T-helper 17 cell (primary cell): ENCODE measurements at places on chromosomes 4 and X.
A peak's percentile ranks its signal among the peaks of the same experiment; 100 is the strongest.

DNA sequence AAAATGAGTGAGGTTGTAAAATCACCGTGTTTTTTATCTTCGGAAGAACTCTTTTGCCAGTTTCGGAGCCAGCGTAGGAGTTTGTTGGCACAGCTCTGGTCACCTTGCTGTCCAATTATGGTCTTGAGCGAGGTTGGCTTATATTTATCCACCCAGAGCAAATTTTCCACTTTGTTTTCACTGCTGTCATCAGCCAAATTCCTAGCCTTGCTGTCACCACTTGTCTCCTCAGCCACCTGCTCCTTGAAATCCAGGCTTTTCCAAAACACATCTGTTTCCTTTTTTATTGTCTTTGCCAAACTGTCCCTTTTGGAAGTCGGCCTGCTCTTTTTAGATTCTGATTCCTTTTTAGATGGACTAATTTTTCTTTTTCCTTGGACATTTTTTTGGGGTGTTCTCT lies 57.6 kb downstream of the RFC1 start:
- no peak for DNase-seq

DNA sequence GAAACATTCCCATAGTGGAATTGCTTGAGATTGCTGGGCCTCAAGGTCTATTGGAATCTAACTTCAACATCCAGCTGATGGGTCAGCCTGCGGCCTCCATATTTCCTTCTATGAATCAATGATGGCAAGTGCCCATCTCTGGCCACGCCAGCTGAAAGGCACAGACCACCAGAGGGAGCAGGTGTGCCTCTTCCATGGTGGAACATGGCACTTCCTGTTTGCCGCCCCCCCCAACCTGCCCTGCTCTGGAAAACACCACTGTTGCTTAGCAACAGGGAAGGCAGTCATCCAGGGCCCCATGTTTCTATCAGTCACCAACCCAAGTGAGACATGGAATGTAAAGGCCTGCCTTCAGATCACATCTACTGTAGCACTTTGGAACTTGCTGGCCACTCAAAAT lies 11.6 kb downstream of the PAGE4 start:
- DNase-seq, result no peak

- no peak for DNase-seq
These were observed 391.6 kb downstream of the ARHGAP24 start for GRCh38 chr4:85866508-85866907.

DNA sequence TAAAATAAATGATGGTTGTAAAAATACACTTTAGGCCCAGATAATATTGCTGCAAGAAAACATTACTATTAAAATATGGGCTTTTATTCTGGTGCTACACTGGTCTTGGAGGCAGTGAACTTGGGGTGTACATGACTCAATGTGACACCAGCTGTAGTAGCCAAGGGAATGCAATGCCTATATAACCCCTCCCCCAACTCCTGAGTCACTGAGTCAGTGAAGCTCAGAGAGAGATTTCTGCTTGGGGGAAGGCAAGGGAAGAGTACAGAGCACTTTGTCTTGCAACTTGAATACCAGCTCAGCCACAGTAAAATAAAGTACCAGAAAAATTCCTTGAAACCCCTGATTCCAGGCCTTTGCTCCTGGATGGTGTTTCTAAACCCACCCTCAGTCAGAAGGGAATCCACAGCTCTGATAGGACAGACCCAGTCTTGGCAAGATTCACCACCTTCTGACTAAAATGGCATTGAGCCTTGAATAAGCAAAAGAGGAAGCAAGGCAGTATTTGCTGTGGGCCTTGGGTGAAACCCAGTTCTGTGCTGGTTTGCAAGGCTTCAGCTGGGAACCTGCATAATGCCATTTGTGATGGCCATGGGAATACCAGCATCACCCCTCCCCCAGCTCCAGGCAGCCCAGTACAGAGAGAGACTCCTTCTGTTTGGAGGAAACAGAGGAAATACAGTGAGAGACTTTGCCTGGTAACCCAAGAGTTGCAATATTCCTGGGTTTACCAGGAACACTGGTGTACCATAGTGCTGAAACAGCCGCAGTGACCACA lies 209.9 kb downstream of the IQCM start:
- no peak for DNase-seq

DNA sequence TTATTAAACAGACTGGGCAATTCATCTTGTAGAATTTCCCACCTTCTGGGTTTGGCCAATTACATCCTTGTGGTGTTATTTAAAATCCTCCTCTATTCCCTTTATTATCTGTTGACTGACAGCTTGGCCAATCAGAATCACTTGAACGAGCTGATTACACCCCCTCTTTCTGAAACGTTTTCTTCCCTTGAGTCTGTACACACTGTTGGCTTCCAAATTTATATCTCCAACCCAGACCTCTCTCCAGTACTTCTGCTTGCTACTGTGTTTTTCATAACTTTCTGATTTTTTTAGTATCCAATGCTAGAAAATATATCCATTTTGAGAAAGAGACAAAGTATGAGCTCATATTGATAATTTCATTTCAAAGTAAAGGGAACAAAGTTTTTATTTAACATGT lies 14.8 kb downstream of the CD38 start:
- DNase-seq, result no peak

DNA sequence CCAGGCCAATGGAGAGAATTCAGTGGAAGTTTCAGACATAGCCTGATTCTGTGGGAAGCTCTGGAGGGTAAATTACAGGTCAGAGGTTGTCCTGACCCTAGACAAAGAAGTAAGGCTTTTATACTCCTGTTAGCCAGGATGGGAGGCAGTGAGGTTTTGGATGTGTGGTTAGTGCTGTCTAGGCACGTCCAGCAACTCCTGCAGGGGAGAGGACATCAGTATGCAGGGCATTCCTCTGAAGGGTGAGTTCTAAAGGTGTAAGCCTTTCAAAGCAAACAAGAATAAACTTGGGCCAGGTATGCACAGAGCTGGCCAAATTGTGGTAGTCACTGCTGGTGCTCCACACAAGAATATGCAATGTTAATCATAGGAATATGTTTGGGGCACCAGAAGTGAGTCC lies 562.5 kb downstream of the CCSER1 start:
- DNase-seq, result no peak

DNA sequence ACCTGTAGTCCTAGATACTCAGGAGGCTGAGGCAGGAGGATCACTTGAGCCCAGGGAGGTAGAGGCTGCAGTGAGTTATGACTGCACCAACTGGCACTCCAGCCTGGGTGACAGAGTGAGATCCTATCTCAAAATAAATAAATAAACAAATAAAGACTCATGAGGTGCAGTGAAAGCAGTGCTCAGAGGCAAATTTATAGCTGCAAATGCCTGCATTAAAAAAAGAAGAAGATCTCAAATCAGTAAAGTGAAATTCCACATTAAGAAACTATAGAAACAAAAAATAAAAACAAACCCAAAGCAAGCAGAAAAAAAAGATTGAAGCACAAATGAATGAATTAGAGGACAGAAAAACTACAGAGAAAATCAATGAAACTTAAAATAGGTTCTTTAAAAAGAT lies 22.5 kb upstream of the HSD17B13 start:
- DNase-seq, result no peak

DNA sequence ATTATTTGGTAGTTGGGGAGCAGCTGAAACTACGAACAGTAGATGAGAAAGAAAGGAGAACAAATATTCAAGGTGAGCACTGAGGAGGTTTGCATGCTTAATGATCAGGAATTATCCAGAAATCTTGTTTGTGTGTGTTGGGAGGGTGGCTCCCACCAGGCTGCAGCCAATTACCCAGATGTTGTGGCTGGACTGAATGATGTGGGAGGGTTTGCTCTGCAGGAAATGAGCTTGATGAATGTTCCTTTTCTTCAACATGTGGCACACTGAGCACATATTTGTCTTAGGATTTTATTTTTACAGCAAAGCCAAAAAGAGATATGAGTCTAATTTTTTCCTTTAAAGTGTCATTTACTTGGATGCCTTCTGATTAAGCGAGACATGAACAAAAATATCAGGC lies 48.3 kb upstream of the AMOT start:
- no peak for DNase-seq

- DNase-seq, result no peak
These were observed 257.0 kb upstream of the JADE1 start for GRCh38 chr4:128552586-128552907.

DNA sequence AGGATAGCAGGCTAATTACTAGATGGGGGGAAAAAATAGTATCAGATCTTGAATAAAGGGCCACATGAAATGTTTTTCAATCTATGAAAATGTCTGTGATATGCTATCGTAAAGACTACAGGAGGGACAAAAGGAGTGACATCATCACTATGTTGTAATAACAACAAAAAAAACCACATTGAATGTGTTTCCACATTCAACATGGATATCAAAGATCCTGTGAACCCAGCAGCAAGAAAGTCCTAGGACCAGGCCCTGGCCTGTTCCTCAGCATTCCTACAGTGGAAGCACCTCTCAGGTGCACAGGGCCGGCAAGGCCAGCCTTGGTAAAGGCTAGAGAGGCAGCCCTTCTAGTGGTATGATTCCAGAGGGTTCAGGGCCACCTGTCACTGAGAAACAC lies 118.3 kb downstream of the RELL1 start:
- DNase-seq, result no peak

GRCh38 chrX:78574306-78574705 lies 84.8 kb downstream of the RTL3 start:
- no peak for DNase-seq

DNA sequence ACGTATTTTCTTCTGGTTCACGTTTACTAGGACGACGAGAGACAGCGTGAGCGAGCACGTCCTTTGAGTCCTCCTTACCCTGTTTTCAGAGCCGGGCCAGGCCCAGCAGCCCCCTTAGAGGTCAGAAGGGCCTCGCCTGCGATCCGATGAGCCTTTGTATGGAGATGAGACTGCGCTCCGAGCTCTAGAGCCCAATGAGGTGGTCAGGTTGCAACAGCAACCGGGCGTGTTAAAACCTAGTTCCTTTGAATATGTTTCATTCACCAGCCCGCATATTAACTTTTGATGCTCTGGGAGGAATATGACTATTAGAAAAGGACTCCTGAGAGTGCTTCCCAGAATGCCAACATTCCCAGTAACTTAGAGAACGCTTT lies 55.6 kb upstream of the TADA2B start:
- no peak for DNase-seq

DNA sequence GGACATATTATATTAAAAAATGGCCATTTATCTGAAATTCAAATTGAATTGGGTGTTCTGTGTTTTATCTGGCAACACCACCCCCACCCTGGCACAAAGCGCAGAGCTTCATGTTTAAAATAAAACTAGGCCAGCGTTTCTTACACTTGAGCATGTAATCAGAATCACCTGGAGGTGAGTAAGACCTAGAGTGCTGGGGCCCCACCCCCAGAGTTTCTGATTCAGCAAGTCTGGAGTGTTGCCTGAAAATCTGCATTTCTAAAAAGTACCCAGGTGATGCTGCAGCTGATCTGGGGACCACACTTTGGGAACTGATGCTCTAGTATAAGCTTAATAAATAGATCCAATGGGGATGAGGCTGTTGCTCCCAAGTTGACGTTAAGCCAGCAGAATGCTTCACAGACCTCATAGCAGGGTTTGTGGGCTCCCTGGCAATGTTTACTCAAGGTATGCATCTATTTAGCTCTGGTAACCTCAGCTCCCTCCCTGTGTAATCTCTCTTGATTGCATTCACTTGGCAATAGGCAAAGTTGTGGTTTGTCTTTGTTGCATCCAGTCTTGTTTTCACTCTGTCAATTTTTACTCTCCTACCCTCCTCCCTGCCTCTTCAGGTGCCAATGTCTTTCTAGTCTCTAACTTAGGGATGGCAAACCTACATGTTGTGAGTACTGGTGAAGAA lies 99.8 kb upstream of the TEX13D start:
- DNase-seq, result no peak

DNA sequence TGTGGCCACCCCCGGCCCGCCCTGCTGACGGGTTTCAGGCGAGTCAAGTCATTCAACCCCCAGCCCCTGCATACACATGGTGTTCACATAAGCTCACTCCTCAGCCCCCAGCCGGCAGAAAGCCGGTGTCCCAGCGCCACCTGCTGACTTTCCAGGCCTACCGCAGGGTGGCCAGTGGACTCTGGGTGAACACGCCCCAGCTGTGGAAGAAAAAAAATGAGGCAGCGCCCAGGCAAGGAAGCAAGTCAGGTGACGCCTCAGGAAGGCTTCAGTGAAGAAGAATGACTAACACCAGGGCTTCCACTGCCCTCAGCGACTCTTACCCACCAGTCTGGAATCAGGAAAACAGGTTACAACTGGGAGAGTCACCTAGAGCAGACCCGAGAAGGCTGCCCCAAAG lies 15.8 kb downstream of the BCAP31 start:
- DNase-seq, result peak; percentile 29

DNA sequence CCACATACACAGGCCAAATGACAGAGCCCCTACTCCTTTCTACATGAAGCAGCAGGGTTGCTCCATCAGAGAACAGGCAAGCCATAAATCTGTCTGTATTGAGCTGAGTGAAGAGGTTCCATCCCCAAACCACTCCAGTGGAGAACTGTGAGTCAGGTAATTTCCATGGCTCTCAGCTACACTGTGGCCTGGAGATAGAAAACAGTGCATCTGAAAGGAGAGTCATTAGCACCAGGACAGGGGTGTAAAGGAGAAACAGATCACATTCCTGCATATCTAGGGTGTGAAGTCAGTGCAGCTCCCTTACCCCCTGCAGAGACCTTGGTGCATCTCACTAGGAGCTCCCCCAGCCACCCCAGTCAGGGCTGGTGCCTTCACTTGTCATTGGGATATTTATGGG lies 314.7 kb downstream of the CHIC1 start:
- DNase-seq, result no peak

DNA sequence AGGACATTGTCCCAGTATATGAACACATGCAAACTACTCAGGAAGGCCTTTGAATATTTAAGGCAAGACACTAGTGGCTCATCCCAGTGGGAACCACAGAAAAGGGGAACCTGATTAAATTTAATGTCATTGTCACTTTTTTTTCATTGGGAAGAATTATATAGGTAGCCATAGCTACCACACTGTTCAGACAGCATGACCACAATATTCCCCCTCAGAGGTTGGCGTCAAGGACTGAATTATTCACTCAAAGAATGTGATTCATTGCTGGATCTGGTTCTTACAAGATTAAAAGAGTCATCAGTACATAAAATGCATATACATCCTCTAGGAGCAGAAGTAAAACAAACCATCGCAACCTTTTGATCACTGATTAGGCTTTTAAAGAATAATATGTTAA lies 92.0 kb upstream of the SMARCAD1 start:
- no peak for DNase-seq

DNA sequence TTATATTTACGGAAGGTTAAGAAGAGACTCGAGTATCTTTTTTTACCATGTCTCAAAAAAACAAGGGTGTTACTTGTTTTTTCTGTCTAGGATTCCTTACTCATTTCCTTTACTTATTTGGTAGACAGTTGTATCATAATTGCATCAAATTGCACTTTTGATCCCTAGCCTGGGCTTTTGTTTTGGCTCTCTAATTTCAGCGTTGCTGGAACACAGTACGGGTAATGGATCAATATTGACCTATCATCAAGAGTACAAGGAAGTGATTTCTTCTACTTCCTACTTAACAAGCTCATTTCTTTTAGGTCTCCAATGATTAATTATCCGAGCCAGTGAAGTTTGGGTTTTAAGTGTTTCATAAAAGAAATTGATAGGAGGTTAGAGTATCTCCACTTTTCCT lies 16.8 kb downstream of the AIMP1 start:
- DNase-seq, result no peak
